ENCODE measurements at places on chromosomes 1 and 21.

- no peak for DNase-seq
Measured at GRCh38 chr1:92759361-92759760, 25.5 kb downstream of the EVI5 start.

DNA sequence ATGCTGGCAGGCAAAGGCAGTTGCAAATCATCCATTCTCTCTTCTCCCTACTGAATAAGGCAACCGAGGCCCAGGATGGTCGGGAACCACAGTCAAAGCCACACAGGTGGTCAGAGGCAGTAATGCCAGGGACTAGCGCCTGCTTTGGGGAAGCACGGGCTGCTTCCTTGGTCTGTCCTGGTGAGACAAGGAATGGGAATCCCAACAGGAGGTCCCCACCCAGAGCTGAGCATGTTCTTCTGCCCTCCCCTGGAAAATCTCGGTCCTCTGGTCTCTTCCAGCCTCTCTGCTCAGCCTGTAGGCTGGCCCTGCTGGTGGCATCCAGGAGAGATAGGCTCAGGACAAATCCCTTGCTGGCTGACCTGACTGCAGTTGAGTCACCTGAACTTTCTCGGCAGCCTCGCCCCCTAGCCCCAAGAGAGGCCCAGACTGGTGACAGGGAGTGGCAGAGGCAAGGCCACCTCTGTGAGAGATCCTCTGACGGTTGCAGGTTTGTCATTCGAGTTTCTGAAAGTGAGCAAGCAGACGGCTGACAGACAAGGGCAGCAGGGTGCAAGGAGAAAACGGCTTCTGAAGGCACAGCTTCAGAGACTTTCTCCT lies 5.8 kb downstream of the OLIG1 start:
- no peak for DNase-seq

- no peak for DNase-seq
Measured at GRCh38 chr1:8016210-8016894, 9.8 kb downstream of the ERRFI1 start.

DNA sequence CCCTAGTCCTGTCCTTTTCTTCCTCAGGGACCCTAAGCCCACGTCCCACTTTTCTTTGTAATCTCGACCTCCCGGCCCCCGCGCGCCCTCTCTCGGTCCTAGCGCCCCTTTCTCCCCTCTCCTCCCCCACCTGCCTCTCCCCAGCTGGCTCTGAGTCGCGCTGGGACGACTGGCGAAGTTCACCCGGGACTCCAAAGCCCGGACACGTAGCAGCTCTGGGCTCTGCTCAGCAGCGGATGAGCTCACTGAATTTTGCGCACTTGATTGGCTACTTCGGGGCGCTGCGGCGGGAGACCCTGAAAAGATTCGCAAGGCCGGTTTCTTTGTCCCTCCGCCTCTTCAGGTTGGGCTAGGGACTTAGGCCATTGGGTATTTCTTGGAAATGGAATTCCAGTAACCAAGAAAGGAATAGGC lies 16.3 kb upstream of the ACKR1 start:
- DNase-seq = no peak

GRCh38 chr1:37868466-37868865 lies 9.1 kb upstream of the MTF1 start:
- DNase-seq = no peak

- DNase-seq = no peak
Measured at GRCh38 chr21:45093035-45093532, 18.7 kb downstream of the ADARB1 start.

- no peak for DNase-seq
Measured at GRCh38 chr1:14880456-14881316, 272.9 kb upstream of the TMEM51 start.

DNA sequence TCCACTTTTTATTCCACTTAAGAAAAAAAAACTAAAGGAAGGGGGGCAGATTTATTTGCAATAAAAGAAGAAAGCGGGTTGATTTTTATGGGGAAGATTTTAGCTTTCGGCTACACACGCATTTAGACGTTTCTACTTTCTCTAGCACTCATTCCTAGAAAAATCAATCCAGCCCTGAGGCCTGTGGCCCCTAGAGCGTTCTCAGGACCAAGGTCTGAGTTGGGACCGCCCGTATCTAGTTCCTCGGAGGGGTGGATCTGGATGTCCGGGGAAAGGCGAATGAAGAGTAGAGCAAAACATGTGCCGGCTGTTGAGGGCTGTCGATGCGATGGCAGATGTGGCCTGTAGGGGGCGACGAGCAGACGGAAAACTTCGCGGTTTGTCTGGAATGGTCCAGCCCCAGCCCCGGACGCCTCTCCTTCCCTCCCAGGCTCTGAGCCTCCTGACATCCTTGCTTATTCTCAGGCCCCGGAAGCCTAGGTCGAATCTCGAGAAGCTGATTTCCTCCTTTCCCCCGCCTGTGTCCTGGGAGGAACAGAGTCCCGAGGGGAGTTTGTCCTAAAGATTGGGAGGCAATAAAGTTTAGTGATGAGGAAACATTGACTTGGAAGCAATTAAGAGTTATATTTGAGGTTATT lies 5.2 kb downstream of the FOXD3 start:
- peak; percentile 85 for DNase-seq

DNA sequence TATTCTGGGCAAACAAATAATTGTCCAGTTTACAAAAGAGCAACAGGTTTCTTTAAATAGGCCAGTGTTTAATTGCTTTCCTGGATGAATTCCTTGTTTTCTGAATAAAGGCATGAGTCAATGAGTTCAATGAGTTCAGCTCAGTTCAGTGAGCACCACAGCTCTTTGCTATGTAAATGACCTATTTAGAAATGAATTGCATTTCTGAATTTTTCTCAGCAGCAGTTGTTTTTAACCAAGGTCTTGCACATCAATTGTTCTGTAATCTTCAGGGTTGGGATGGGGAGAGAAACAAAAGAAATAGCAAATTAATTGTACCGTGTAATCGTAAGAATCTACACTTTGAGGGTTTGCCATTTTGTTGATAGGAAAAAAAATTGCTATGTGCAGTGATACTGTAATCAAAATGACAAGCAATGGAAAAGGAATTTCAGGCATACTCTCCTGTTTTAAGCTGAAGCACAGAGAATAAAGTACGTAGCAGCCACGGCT lies 45.7 kb downstream of the MIS18A start:
- DNase-seq = no peak

GRCh38 chr1:108686614-108687313 lies 5.3 kb upstream of the PRPF38B start:
- DNase-seq = no peak

DNA sequence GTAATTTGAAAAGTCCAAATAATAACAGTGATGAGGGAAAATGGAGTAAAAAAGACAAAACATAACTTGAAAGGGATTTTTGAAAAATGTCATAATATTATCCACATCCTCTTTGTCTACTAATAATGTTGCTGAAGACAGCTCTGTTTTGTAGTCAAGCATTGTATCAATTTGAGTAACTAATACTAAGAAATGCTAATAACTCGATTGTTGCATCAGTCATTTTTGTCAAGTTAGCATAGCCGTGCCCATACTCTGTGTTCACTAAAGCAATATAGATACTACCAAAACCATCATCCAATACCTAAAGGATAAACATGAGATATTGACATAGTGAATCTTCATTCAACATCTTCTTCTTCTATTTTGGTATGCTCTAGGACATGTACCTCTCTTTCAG lies 17.3 kb downstream of the PDC start:
- no peak for DNase-seq

- DNase-seq = no peak
Measured at GRCh38 chr1:213464786-213465460, 413.9 kb downstream of the RPS6KC1 start.

GRCh38 chr1:84350550-84350949 lies 47.7 kb upstream of the DNASE2B start:
- peak; percentile 26 for DNase-seq

DNA sequence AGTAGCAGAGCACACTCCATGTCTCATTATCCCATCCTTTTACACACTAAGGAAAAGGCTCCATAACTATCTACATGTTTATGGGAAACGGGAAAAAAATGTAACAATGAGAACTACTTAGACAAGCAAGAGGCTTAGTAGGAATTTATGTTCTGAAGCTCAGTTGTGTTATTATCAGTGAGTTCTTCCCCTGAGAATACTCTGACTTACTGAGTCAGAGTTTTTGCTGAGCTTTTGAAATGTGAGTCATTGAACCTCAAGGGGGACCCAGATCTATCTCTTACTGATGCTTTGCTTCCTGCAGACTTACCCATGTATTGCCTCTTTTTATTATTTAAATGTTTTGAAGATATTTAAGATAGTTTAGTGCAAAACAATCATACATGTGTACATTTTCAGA lies 20.1 kb downstream of the CFHR5 start:
- DNase-seq = no peak

DNA sequence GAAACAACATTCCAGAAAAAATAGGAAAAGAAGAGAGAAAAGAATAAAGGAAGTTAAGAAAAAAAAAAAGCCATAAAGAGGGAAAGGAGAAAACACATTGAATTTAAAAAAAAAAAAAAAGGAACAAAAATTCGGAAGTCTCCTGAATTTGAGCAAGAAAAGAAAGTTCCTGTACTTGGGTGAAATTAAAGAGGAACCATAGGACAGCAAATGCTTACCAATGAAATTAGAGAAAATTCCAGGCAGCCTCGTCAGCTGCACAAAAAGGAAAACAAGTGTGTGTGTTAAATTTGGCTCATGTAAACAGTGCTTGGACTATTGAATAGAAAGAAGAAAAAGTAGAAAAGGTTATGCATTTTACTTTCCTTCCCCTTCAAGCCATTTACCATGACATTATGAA lies 4.9 kb downstream of the IL12RB2 start:
- no peak for DNase-seq

GRCh38 chr1:18299441-18300338 lies 181.0 kb upstream of the KLHDC7A start:
- DNase-seq = peak; percentile 55

DNA sequence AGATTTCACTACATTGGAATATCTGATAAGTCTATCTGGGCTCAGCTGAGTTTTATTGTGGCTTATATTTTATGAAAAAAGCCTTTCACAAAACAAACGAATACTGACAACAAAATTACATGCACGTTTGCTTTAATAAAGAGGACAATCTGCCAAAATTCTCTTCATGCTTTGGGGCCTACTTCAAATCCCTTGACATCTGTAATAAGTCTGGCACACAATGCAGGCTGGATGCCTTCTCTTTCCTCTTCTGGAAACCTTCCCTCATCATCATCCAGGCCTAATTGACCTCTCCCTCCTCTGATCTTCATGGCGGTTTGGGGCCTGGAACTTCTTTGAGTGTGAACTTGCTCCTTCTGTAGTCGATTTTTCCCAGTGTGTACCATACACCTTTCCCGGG lies 70.3 kb downstream of the MAP10 start:
- no peak for DNase-seq

DNA sequence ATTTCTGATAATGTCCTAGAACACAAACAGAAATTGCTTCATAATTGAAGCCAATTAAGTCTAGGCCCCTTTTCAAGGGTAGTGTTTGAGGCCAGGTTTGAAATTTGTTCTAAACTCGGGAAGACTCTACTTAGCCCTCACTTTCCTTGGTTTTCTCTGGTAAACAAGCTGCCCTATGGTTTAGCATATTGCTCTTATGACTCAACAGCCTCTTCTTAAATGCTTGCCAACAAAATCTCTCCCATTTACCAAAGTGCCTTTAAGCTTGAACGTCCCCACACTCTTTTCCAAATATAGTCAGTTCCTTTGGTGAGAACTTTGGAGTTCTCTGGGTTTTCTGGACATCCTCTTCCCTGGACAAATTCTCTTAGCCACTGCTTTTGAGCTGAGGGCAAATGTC lies 5.8 kb upstream of the LCE6A start:
- DNase-seq = no peak

DNA sequence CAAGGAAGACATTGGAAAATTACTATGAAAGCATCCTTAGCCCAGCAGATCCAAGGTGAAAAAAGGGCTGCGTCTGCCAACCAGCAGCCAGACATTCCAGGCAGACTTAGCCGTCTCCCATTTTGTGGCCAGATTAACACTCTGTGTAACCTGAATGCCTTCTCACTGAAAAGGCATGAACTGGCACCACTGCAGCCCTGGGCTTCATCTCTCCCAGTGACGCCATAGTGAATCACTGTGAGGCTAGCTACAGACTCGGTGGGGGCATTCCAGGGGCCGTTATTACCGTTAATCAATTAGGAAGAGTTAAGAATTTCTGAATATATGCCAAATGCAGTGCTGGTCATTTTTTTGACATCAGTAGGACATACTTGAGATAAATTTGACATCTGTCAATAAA lies 627.4 kb downstream of the LMO4 start:
- DNase-seq = no peak

DNA sequence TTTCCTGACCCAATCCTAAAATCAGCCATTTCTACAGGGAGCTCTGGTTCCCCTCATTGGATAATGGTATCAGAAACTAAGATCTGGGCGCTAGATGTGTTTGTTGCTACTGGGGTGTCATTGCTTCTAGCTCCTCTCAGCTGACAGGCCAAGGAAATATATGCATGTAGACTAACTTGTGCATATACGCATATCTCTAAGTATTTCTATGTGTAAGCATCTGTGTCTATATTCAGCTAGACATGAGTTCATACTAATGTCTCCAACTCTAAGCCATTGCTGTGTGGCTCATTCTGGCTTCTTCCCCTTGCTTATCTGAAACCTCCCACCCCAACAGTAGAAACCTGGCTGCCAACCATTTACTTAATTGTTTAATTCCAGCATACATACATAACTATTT lies 130.3 kb upstream of the MAGI3 start:
- no peak for DNase-seq

DNA sequence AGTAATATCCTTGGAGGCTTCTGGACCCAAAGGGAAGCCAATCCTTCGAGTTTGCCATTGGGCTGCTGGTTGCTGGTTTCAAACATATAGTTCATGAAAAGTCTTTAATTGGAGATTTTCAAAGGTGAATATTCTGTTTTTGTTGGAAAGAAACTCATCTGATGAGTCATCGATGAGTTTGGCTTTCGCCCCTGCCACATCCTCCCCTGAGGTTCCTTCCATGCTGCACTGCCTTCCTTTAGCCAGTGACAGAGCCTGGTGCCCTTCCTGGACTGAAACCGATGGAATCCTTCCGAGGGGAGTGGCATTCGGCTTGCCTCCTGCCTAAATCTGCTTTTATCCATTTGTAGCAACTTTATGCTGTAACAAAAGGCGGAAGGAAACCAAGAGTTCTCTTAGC lies 550.0 kb downstream of the KIF26B start:
- no peak for DNase-seq

GRCh38 chr1:145979746-145980456 lies 15.4 kb downstream of the POLR3GL start:
- no peak for DNase-seq

DNA sequence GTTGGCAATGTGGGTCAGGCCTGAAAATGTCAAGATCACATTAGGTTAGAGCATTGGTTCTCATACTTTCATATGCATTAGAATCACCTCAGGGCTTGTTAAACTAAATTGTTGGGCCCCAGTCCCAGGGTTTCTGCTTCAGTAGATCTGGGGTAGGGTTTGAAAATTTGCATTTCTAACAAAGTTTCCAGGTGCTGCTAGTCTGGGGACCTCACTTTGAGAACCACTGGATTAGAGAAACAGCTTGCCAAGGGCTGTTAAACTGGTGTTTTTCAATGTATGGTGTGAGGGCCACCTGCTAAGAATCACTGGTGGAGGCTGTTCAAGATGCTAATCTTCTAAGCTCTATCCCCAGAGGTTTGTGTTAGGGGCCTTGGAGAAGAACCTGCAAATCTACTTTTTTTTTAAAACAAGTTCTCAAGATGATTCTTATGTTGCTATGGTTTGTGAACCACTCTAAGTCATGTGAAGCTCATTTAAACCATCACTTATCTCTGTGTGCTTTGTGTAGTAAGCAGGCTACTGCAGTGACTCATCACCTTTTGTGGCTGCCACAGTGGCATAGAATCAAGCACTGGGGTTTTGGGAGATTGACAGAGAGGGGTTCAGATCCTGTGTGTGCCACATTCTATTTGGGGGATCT lies 152.2 kb downstream of the S1PR1 start:
- no peak for DNase-seq

- DNase-seq = no peak
Measured at GRCh38 chr1:205766038-205766437, 9.2 kb downstream of the RAB29 start.
